ENCODE measurements at places on chromosomes 5 and 9.

GRCh38 chr5:13478831-13479465, 465.5 kb downstream of the DNAH5 start:
- no peak for DNase-seq

DNA sequence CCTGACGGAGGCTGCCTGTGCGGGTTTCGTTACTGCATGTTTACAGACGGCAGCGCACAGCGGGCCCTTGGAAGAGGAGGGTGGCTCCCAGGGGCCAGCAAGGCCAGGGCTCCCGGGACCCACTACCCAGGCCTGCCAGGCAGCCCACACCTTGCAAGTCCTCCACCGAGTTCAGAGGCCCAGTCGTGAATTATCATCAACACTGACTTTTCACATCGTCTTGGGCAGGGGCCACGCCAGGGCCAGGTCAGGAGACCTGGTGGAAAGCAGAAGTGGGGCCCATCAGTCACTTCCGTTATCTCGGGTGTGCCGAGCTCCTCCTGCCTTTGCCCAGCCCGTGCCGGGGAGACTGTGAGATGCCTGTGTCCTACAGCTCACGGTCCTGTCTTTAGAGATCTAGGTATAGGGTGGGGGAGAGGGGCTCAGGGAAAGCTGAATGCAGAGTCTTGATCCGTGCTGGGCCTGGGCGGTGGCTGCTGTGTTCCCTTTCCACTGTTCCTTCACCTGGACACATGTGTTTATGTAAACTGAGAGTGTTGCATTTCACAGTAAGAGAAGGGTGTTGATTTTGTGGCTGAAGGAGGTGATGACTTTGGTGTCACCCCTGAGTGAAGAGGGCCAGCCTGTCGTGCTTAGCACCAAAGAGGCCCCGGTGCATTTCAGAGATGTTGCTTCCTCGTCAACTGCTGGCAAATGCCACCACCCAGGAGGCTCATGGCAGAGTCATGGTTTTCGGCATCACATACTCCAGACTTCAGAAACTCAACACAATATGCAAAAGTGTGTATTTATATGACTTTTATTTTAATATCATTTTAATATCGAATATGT, 175.2 kb downstream of the GAPVD1 start:
- DNase-seq, result no peak

- DNase-seq, result no peak
These were observed 460.8 kb downstream of the DMAC1 start for GRCh38 chr9:7338586-7339281.

DNA sequence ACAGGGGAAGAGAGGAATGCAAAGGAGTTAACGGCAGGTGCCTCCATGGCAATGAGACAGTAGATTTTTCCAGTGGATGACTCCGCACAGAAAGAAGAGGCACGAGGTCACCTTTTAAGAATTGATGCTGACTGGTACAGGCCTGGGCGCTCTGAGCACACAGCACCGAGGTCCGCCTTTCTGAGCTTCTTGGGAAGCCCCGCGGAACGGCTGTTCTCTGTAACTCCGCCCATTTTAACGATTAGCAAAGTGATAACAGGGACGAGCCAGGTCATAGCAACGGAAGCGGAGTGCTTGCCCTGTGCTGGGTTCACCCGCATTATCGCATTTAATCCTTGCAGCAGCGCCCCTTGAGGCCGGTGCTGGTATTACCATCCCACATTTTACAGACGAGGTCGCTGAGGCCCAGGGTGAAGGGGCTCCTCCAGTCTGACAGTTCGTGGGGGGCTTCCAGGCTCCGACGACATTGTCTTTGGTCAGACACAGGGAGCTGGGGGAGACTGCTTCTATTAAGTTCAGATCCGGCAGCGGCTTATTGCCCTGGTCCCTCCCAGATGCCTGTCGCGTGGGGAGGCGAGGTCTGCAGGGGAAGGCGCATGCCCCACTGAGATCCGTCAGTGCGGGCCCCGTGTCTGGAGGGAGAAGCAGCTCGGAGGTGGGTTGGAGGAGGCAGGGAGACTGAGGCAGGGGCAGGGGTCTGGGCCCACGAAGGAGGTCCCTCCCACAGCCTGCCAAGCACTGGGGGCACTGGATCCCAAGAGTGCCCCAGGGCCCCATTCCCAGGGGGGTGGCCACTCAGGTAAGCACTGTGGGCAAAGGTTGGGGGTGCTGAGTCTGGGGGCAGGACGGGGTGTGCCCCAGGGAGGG, 22.3 kb upstream of the HMCN2 start:
- peak; percentile 77 for DNase-seq

GRCh38 chr9:76218886-76219445, 175.3 kb downstream of the RFK start:
- DNase-seq, result no peak

GRCh38 chr9:11992866-11993265, 700.3 kb upstream of the TYRP1 start:
- no peak for DNase-seq

- DNase-seq, result no peak
These were observed 97.3 kb upstream of the SLCO6A1 start for GRCh38 chr5:102596113-102596512.

DNA sequence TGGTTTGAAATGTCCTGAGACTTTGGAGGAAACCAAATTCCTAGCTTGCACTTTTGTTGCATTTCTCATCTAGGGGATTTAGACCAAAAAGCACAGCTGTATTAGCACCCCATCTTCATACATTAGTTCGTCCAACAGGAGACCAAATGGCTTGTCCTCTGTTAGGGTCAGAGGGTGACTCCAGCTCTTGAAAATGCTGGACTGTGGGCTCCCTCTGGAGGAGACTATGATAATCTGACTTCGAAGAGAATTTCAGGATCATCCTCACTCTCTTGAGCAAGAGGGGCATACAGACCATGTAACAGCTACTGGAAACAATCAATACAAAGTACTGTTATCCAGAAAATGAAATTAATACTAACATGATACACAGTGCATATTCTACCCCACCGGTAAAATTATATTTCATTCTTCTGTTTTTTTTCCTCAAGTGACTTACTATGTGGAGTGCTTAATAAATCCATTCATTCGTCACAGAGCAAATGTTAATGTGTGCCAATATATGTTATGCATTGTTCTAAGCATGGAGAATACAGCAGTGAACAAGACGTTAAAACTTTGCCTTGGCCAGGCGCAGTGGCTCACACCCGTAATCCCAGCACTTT, 63.7 kb upstream of the PPP2CA start:
- no peak for DNase-seq

Measured in psoas muscle (tissue), 8 donors.